Hair follicular keratinocyte (primary cell): ENCODE measurements at places on chromosomes 5 and 9. TPM values are rescaled to one million over a fixed set of nuclear protein-coding genes. Genes with fewer than 3 reads are reported as not detected.

Gene TRIM36
- 1.7 and 3.7 TPM in 2 replicates for total RNA-seq

Gene SHROOM1
- total RNA-seq = 5.3 and 11.2 TPM in 2 replicates

Gene CATSPER3
- not detected in 2 replicates for total RNA-seq

Gene TEX48
- not detected in 2 replicates for total RNA-seq

Gene PROB1
- 0.78 and 2.7 TPM in 2 replicates for total RNA-seq

Gene RMI1
- 2.3 and 4.4 TPM in 2 replicates for total RNA-seq

Gene FIBCD1
- total RNA-seq = 0.08 and 1.1 TPM in 2 replicates

Gene FBP2
- total RNA-seq = not detected in 2 replicates
